ENCODE measurements at places on chromosomes 5 and 9.
A peak's percentile ranks its signal among the peaks of the same experiment; 100 is the strongest.

- DNase-seq: no peak
Observed at GRCh38 chr9:122334916-122335315, 35.9 kb upstream of the PTGS1 start.

DNA sequence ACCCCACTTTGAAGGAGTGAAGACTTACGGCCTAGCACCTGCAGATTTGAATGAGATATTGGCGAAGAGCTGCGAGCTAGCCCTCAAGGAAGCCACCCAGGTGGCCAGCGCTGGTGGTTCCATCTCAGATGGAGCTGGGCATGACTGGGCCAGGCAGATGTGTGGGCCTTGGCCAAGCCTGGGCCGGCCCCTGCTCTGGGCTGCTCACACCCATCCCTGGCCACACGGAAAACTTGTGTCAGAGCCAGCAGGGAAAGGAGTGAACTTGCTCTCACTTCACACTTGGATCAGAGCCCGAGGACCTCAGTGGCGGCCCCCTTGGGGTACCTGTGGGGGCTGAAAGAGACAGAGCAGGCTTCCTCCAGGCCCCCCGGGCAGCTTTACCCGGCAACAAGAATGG, 44.2 kb downstream of the ROPN1L start:
- no peak for DNase-seq

DNA sequence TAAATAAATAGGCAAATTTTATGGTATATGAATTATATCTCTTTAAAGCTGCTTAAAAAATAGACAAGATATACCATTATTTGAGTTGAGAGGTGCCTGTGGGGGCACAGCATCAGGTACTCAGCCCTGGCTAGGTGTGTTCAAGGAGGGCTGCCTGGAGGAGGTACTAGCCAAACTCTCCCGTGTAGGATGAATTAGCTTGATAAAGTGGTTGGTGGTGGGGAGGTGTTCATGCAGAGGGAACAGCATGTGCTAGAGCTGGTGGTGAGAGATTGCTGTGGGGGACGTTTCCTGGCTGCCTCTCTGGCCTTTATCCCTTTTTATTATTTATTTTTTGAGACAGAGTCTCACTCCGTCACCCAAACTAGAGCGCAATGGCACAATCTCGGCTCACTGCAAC, 23.2 kb upstream of the NCS1 start:
- DNase-seq: no peak

GRCh38 chr9:129319076-129319937, 141.2 kb upstream of the IER5L start:
- DNase-seq: peak; percentile 1

- DNase-seq: no peak
Observed at GRCh38 chr9:124500028-124500795, 7.0 kb downstream of the NR5A1 start.

- no peak for DNase-seq
Observed at GRCh38 chr5:51990661-51991180, 607.5 kb downstream of the ISL1 start.

Measured in activated B cell treated with CpG ODN at 0.5 μM for 24 hours (primary cell).